Upper lobe of right lung (tissue), 1 donor: ENCODE measurements at places on chromosomes 2 and 18. TPM values are rescaled to one million over a fixed set of nuclear protein-coding genes. Genes with fewer than 3 reads are reported as not detected.

DNA sequence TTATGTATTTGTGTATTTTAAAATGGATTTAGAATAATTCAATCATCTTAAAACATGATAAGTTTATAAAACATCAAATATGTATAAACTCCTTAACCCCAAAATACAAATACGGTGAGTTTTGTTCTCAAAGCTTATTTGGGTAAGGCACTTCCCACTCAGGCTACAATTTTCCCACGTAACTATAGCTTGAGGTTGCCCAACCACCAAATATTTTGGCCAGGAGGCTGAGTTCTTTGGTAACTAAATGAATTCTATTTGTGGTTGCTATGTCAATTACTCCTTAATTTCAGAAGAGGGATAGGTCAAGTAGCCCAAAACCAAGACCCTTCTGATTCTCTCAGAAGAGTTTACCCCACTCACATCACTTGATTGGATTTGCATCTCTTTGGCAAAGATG lies 70.4 kb downstream of the MYL12B start:
- H3K27me3 ChIP-seq, result no peaks in the 10 kb centered on the region
- no peak overlapping the region for H3K4me3 ChIP-seq
- no peaks in the 10 kb centered on the region for H3K36me3 ChIP-seq
- no peak for DNase-seq
- no peaks in the 10 kb centered on the region for H3K4me1 ChIP-seq

Gene MYCN
- total RNA-seq, result 0.49 TPM

Gene TMX3
- 56.4 TPM for total RNA-seq

Gene AQP4
- 345 TPM for total RNA-seq

Gene CYP26B1
- total RNA-seq, result 3.8 TPM

- H3K27me3 ChIP-seq, result no peaks in the 10 kb centered on the region
- no peaks in the 10 kb centered on the region for H3K36me3 ChIP-seq
- H3K4me1 ChIP-seq, result peaks cover 31% of the 10 kb centered on the region
- H3K4me3 ChIP-seq, result no peak overlapping the region
- H3K27ac ChIP-seq, result no peak overlapping the region
- no peak for DNase-seq
Observed at GRCh38 chr2:134206573-134206972, 47.3 kb upstream of the MGAT5 start.

DNA sequence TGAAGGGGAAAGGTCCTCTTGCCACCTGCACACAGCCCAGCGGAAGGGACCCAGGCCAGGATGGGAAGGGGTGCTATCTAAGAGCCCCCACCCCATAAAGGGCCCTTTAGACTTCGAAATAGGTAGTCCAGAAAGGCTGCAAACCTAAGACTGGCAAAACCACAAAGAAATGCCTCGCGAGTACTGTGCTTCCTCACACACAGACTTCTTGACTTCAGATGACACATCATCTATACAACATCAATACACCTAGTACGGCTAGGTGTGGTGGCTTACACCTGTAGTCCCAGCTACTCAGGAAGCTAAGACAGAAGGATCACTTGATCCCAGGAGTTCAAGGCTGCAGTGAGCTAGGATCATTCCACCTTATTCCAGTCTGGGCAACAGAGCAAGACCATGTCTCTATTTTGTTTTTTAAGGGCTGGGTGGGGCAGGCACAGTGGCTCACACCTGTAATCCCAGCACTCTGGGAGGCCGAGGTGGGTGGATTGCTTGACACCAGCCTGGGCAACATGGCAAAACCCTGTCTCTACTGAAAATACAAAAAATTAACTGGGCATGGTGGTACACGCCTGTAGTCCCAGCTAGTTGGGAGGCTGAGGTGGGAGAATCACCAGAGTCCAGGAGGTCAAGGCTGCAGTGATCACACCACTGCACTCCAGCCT lies 125.8 kb downstream of the CABLES1 start:
- no peak for DNase-seq
- peaks cover 44% of the 10 kb centered on the region for H3K4me1 ChIP-seq
- peak overlapping the region; percentile 4 for H3K4me3 ChIP-seq
- no peaks in the 10 kb centered on the region for H3K27me3 ChIP-seq
- no peaks in the 10 kb centered on the region for H3K36me3 ChIP-seq
- H3K27ac ChIP-seq, result peak overlapping the region; percentile 89

GRCh38 chr18:42861271-42861670 lies 254.2 kb downstream of the RIT2 start:
- H3K4me1 ChIP-seq, result no peaks in the 10 kb centered on the region
- H3K27me3 ChIP-seq, result no peaks in the 10 kb centered on the region
- DNase-seq, result no peak
- H3K36me3 ChIP-seq, result no peaks in the 10 kb centered on the region
- H3K4me3 ChIP-seq, result no peak overlapping the region

Gene CTAGE1
- total RNA-seq, result not detected

GRCh38 chr2:10150436-10150835 lies 27.9 kb downstream of the RRM2 start:
- H3K4me3 ChIP-seq, result no peak overlapping the region
- H3K36me3 ChIP-seq, result no peaks in the 10 kb centered on the region
- H3K4me1 ChIP-seq, result no peaks in the 10 kb centered on the region
- DNase-seq, result no peak
- H3K27me3 ChIP-seq, result no peaks in the 10 kb centered on the region

DNA sequence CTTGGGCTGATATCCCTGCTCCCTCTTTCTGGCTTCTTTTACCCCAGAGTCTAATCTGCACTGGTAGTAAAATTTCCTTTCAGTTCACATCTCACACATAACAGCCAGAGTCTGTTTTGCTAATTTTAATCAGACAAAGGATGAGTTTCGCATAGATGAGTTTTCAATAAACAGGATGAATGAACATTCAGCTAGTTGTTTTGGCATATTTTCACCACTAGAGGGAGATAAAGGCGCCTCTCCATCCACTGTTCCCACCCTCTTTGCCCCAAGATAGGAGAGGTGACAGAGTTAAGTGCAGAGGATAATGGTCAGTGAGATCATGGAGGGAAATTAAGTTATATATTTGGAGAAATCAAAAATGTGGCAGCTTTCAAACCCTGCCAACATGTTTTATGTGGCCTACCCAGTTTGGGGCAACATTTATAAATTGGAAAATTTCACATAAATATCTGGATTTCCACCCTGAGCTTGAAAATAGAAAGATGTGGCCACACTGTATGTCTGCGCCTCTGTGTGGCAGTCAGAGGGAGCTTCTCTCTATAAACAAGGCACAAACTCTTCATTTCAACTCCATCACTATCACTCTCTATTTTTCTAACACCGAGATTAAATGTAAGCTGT lies 48.5 kb upstream of the DTNA start:
- no peak overlapping the region for H3K27ac ChIP-seq
- H3K36me3 ChIP-seq, result no peaks in the 10 kb centered on the region
- H3K27me3 ChIP-seq, result no peaks in the 10 kb centered on the region
- DNase-seq, result no peak
- peaks cover 8% of the 10 kb centered on the region for H3K4me1 ChIP-seq
- H3K4me3 ChIP-seq, result no peak overlapping the region

DNA sequence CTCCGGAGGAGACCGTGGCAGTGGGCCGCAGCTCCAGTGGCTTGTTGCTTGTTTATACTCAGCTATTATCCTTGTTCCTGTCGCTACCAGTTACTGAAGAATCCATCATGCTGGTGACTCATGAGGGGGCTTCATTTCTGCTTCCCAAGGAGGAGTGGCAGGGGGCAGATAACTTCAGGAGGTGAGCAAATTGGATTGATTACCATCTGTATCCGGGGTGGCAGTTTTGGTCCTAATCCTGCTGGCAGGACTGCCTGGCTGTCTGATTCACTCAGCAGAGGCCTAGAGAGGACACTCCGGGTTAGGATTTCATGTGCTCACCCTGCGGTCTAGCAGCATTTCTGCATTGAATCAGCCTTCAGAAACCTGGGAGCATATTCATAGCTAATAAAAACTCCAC lies 230.0 kb downstream of the ACTR3 start:
- no peaks in the 10 kb centered on the region for H3K4me1 ChIP-seq
- DNase-seq, result no peak
- no peaks in the 10 kb centered on the region for H3K36me3 ChIP-seq
- H3K4me3 ChIP-seq, result no peak overlapping the region
- H3K27ac ChIP-seq, result no peak overlapping the region
- H3K27me3 ChIP-seq, result no peaks in the 10 kb centered on the region

DNA sequence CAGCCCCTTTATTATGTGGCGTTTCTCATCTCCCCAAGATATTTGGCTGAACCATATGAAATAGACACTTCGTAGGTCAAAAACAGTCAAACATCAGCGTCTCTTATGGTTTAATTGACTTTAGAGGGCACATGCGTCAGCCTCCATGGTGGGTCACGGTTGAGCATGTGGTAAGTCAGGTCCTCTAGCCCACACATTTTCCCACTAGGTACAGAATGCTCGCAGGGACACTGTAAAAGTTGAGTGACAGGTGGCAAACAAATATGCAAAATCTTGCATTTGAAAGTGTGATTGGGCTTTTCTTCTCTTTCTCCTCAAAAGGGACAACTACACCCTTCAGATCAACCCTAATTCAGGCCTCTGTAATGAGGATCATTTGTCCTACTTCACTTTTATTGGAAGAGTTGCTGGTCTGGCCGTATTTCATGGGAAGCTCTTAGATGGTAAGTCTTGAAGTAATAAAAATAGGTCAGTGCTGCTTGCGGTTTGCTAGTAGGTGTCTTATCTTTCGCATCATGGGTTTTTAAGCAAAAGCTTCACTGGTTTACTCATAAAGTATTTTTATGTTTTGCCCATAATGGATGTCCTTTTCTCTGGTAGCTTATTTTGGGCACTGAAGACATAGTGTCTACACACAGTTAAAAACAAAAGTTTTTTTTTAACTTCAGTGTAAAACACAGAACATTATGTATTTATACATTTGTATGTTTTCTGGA lies 261.3 kb downstream of the ALPK2 start:
- peaks cover 40% of the 10 kb centered on the region for H3K36me3 ChIP-seq
- peaks cover 5% of the 10 kb centered on the region for H3K4me1 ChIP-seq
- no peaks in the 10 kb centered on the region for H3K27me3 ChIP-seq
- H3K27ac ChIP-seq, result no peak overlapping the region

Gene AOX1
- total RNA-seq, result 24.3 TPM

DNA sequence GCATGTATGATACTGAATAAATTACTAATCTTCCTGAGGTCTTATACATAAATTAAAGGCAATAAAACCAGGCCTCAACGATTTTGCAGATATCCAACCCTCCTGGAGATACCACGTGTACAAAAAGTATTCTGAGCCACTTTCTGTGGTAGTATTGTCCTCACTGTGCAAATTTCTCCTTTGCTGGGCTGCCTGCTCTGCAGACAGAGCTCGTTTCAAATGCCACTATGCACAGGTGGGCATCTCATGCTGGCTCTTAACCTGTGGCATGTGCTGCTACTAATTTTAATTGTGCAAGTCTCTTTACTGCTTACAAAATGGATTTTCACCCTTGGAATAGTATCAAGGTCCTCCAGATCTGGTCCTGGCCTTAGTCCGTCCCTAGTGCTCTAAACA lies 66.4 kb upstream of the SLC16A14 start:
- no peaks in the 10 kb centered on the region for H3K36me3 ChIP-seq
- no peak for DNase-seq
- H3K4me3 ChIP-seq, result no peak overlapping the region
- H3K4me1 ChIP-seq, result no peaks in the 10 kb centered on the region

GRCh38 chr2:221025398-221025797 lies 546.7 kb downstream of the EPHA4 start:
- H3K27ac ChIP-seq, result no peak overlapping the region
- H3K4me1 ChIP-seq, result no peaks in the 10 kb centered on the region
- no peaks in the 10 kb centered on the region for H3K27me3 ChIP-seq
- H3K4me3 ChIP-seq, result no peak overlapping the region
- no peaks in the 10 kb centered on the region for H3K36me3 ChIP-seq

DNA sequence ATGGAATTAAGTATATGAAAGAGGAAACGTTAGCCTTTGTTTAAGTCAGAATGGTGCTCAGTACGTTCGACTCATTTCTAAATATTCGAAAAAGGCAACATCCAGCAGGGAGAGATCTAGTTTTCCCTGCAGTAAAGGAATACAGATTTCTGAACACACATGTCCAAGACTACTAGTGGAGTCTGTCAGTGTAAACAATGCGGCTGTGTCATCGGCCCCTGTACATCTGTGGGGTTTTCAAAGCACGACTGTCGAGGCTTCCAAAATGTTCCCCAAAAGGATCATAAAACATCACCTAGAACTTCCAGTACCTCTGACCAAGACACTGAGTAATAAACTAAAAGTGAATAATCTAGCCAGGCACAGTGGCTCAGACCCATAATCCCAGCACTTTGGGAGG lies 112.8 kb downstream of the ZNF516 start:
- no peak overlapping the region for H3K27ac ChIP-seq
- H3K4me1 ChIP-seq, result no peaks in the 10 kb centered on the region
- H3K4me3 ChIP-seq, result no peak overlapping the region
- no peak for DNase-seq
- H3K36me3 ChIP-seq, result peaks cover 7% of the 10 kb centered on the region

- H3K27me3 ChIP-seq, result no peaks in the 10 kb centered on the region
- no peak overlapping the region for H3K27ac ChIP-seq
- no peaks in the 10 kb centered on the region for H3K36me3 ChIP-seq
- DNase-seq, result no peak
Observed at GRCh38 chr2:47534179-47534919, 131.4 kb downstream of the MSH2 start.

DNA sequence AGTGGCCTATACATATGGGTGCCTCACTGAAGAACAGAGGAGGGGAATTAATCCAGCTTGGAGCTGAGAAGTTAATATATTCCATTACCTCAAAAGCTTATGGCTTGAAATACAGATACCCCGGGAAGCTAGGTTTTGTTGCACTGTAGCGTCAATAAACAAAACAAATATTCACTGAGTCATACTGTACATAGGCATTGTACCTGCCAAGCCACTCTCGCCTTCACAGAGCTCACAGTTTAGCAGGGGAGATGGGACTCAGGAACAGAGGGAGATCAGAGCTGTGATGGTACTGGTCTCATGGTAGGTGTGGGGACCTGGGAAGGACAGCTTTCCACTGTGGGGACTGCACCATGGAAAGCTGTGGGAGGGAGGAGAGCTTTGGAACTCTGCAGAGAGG lies 111.2 kb upstream of the ST6GAL2 start:
- H3K36me3 ChIP-seq, result no peaks in the 10 kb centered on the region
- H3K4me1 ChIP-seq, result no peaks in the 10 kb centered on the region
- no peak overlapping the region for H3K27ac ChIP-seq
- no peak overlapping the region for H3K4me3 ChIP-seq
- H3K27me3 ChIP-seq, result peaks cover 5% of the 10 kb centered on the region

DNA sequence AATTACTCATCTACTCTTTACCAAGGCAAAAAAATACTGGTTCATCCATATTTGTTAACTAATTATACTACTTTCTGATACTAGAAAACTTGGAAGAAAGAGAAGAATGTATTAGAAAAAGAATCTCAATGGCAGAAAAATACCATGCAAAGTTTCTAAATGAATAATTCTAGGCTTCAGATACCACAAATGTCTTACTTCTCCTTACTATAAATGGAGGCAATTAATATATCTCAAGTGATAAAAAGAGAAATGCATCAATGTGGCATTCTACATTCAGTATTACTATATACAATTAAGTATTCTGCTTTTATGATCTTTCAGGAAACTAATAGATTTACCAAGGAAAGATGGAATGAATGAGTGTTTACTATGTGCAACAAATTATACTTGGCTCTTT lies 85.5 kb downstream of the ITSN2 start:
- no peaks in the 10 kb centered on the region for H3K27me3 ChIP-seq
- no peak for DNase-seq
- H3K36me3 ChIP-seq, result peaks cover 49% of the 10 kb centered on the region
- no peak overlapping the region for H3K27ac ChIP-seq
- H3K4me3 ChIP-seq, result no peak overlapping the region
- H3K4me1 ChIP-seq, result peaks cover 5% of the 10 kb centered on the region

Gene PPIL3
- 31.2 TPM for total RNA-seq

Gene ZDBF2
- total RNA-seq, result 11.3 TPM

- no peaks in the 10 kb centered on the region for H3K27me3 ChIP-seq
- peaks cover 17% of the 10 kb centered on the region for H3K4me1 ChIP-seq
- no peaks in the 10 kb centered on the region for H3K36me3 ChIP-seq
- no peak overlapping the region for H3K27ac ChIP-seq
- no peak for DNase-seq
Observed at GRCh38 chr2:191857259-191857805, 10.4 kb upstream of the CAVIN2 start.
